ENCODE measurements at places on chromosomes 2 and 18. TPM values are rescaled to one million over a fixed set of nuclear protein-coding genes. Genes with fewer than 3 reads are reported as not detected.

Gene IL1R1
- 24.5 TPM for total RNA-seq

Gene C2orf78
- not detected for total RNA-seq

Gene ELOA2
- total RNA-seq = not detected

Gene FZD7
- total RNA-seq = 6.9 TPM

Gene ST3GAL5
- 39.1 TPM for total RNA-seq

Gene SCYGR5
- not detected for total RNA-seq

Gene PLB1
- total RNA-seq = 1.3 TPM

Gene EVX2
- total RNA-seq = not detected

Gene KCNS3
- total RNA-seq = 1.2 TPM

Gene TMEM18
- 48.4 TPM for total RNA-seq

Gene CCDC178
- not detected for total RNA-seq

Gene MPP4
- 0.14 TPM for total RNA-seq

Gene EGR4
- 0.28 TPM for total RNA-seq

Gene MOB4
- total RNA-seq = 42.6 TPM

Gene CFC1
- total RNA-seq = not detected

Gene CCDC74B
- 7.4 TPM for total RNA-seq

Gene UPP2
- total RNA-seq = not detected

Data from A549 treated with CpdA at 1 μM for 4 hours (cell line).